ENCODE measurements at places on chromosomes 5 and 9.

- DNase-seq, result no peak
These were observed 10.7 kb downstream of the PBX3 start for GRCh38 chr9:125757834-125758233.

DNA sequence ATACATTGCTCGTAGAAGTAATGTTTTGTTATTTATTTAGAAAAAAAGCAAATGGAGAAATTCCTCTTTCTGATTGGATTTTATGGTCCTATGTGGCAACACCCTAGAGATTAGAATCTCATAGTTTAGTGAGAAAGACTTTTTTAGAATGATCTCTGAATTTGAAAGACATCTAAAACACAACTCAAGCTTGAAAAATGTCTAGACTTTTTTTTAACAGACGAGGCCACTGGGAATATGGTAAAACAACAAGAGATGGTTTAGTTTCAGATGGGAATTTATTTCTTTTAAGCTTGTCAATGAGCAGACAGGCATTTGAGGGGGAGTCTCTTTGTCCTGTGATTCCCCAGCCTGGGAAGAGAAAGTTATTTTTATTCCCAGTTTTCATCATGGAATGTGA lies 122.1 kb downstream of the NTRK2 start:
- DNase-seq, result peak; percentile 89

- DNase-seq, result no peak
These were observed 418.2 kb downstream of the CDK5RAP2 start for GRCh38 chr9:120161776-120162175.

DNA sequence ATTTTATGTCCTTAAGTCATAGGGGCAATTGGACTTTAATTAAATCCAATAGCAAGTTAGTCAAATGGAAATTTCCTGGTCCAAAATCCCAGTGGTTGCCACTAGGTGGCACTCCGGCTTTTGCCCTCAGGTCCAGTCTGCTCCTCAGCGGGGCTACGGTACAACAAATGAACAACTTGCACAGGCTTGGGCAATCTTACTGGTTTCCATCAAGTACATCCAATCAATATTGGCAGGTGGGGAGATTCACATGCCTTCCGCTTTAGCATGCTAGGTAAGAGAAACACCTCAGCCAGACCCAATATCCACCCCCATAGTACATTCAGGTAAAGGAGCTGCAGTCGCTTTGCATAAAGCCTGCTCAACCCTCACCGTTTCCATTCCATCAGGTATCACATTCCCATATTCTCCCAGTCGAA lies 6.3 kb upstream of the MXD3 start:
- DNase-seq, result peak; percentile 77

GRCh38 chr5:145856285-145856818 lies 16.5 kb downstream of the GRXCR2 start:
- peak; percentile 52 for DNase-seq

DNA sequence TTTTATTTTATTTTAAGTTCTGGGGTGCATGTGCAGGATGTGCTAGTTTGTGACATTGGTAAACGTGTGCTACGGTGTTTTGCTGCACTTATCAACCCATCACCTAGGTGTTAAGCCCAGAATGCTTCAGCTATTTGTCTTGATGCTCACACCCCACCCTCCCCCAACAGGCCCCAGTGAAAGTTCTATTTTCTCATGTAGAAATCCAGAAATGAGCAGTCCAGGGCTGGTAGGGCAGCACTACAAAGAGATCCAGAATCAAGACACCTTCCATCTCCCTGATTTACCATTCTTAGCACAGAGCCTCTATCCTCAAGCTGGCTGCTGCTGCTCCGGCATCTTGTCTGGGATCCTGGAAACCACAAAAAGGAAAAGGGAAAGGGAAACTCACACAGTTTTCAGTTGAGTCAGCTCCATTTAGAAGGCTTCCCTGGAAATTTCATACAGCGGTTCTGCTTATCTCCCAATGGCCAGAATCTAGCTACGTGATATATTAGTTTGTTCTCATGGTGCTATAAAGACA lies 85.4 kb upstream of the SMARCA2 start:
- DNase-seq, result no peak

DNA sequence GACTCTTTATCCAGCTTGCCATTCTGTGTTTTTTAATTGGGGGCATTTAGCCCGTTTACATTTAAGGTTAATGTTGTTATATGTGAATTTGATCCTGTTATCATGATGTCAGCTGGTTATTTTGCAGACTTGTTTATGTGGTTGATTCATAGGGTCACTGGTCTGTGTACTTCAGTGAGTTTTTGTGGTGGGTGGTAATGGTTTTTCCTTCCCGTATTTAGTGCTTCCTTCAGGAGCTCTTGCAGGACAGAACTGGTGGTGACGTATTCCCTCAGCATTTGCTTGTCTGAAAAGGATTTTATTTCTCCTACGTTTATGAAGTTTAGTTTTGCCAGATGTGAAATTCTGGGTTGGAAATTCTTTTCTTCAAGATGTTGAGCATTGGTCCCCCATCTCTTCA lies 381.1 kb downstream of the MAN2A1 start:
- DNase-seq, result no peak

GRCh38 chr5:72624641-72625236 lies 117.5 kb upstream of the ZNF366 start:
- DNase-seq, result peak; percentile 93

DNA sequence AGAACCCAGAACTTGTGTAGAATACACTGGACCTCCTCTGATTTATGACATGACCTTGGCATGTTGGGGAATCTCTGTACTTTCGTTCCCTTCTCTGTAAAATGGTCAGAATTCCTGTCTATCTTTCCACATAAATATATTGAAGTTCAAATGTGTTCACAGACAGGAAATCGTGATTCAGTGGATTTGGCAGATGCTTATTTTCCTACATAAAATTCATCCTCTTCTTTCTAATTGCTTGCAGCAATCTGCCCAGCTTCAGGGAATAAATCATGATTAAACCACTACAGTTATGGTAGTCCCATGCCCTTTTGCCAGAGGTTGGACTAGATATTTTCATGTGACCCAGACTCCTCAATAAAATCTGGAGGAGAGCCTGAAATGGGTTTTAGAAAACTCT lies 52.1 kb upstream of the ARL15 start:
- DNase-seq, result peak; percentile 88

- peak; percentile 90 for DNase-seq
These were observed 55.1 kb downstream of the KIAA1958 start for GRCh38 chr9:112541685-112542084.

DNA sequence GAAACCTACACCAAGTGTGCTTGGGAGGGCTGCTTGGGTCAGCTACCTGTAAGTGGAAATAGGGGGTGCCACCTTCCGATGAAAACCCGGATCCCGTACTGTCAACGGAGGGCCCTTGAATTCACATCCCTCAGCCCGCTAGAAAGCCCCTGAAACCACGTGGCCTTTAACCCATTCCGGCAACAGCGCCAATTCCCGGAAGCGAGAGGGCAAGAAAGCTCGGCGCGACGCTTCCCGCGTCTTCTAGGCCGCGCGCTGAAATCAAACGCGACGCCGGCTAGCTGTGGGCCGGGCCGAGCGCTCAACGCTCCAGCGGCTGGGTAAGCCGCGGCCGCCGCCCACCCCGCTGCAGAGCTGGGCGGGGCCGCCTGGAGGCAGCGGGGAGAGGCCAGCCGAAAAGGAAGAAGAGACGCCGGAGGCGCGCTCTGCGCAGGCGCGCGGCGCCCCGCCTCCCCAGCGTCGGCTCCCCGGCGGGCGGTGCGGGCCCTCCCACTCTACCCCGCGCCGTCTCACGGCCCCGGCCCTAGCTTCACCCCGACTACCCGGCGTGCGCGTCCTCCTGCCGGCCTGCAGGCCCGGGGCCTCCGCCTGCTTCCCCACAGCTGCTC lies at the start of gene KIF2A:
Gene KIF2A, plus strand, starts transcription at position 492 of the 608 bp plus-strand sequence. CDS start 267 bp downstream, outside the sequence.
- peak; percentile 95 for DNase-seq

Data from EH (cell line).